ENCODE measurements at places on chromosomes 16 and 17.
A peak's percentile ranks its signal among the peaks of the same experiment; 100 is the strongest.

- DNase-seq: no peak
Observed at GRCh38 chr16:88370365-88370764, 12.4 kb upstream of the ZNF469 start.

- no peak for DNase-seq
Observed at GRCh38 chr16:81318711-81319110, 3.9 kb downstream of the GAN start.

DNA sequence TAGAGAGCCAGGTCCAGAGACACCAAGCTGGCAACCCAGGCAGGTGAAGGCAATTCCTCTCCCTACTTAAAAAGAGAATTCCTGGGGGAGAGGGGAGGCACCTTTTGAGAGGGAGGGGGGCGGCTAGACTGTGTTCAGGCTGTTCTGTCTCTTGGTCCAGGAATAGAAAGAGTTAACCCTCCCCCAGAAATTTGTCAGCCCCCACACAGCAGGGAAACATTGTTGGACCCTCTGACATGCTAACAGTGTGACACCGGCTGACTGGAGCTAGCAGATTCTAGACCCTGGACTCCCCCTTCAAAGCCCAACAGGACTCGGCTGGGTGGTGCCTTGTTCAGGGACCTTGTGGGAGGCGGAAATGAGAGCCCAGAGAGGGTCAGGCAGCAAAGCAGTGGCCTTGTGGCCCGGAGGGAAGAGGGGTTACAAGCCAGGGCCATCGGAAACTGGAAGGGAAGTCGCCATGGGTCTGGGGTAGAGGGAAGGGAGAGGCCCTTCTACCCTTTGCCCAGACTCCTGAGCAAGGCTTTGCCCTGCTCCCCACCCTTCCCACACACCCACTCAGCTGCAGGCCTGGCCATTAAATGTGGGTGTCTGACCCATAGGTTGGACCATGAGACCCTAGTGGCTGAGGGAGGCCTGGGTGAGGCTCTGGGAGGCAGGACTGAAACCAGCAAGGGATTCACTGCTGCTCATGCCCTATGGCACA is 44.6 kb downstream of the RAI1 start:
- no peak for DNase-seq

- peak; percentile 10 for DNase-seq
Observed at GRCh38 chr16:71846431-71846830, 655 bp downstream of the ATXN1L start.

DNA sequence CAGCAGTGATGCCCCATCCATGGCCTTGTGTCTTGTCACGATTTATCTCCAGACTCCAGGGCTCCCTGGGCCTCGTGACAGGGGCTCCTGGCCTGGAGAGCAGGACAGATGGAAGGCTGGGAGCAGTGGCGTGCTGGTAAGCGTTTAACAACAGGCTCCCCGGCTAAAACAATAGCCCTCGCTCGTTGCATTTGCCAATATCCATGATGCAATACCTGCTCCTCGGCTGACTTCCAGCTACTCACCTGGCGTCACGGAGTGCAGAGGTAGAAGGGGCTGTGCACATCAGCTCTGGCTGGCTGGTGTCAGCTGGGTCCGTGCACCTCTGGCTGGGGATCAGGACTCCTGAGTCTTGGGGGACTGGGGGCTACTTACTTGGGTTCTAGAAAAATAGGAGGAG is 1.5 kb upstream of the BICDL2 start:
- no peak for DNase-seq

- DNase-seq: no peak
Observed at GRCh38 chr16:81896902-81897301, 114.4 kb downstream of the SDR42E1 start.

DNA sequence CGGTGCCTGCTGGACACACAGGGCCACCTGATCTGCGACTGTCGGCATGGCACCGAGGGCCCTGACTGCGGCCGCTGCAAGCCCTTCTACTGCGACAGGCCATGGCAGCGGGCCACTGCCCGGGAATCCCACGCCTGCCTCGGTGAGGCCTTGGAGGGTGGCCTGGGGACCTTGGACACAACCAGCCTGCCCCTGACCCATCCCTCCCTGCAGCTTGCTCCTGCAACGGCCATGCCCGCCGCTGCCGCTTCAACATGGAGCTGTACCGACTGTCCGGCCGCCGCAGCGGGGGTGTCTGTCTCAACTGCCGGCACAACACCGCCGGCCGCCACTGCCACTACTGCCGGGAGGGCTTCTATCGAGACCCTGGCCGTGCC is 1.4 kb downstream of the NTN3 start:
- no peak for DNase-seq

DNA sequence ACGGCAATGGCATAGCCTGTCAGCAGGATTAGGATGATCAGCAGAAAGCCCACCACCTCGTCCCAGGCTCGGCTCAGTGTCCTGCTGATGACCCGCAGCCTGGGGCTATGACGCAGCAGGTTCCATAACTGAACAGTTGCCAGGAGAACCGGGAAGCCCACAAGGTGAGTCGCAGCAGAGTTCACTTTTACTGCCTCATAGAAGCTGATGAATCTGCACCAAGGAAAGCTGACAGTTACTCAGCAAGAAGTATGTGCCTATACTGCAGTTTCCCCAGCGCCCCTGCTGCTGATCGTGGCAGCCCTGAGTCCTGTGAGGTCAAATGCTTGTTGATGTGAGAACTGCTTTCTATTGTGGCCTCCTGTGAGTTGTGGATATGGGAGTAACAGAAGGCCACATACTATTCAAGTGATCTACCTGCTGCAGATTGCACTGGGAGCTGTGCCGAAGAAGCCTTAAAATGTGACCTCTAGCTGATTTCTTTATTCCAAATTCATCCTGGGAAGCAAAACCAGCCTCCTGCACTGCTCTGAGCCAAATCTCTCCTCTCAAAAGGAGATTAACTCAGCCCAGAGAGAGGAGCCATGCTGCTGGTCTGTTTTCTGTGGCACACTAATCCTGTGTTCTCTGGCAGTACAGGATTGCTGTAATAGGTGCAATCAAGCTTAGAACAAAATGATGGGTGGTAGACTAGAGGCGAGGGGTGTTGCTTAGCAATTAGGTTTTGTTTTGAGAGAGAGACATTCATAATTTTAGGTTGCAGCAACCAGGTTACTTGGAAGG is 38.8 kb downstream of the IST1 start:
- DNase-seq: no peak

DNA sequence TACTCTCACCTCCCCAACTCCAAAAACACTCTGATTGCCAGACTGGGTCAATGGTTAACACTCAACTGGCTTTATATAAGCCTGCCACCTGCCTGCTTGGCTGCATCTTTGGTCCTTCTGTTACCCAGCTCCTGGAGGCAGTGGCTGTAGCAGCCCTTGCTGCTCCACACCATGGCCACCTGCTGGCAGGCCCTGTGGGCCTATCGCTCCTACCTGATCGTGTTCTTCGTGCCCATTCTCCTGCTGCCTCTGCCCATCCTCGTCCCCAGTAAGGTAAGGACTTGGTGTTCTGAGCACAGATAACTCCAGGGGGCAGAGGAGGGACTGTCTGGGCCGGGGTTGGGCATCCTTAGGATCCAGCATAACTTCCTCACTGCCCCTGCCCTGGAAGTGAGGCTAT is at the start of gene SLC13A2:
Gene SLC13A2 (plus strand): TSS at position 103 of the 400 bp plus-strand sequence. CDS start 69 bp downstream, at position 172.
- DNase-seq: no peak

- DNase-seq: no peak
Observed at GRCh38 chr16:30867747-30868146, 26.1 kb downstream of the BCL7C start.

DNA sequence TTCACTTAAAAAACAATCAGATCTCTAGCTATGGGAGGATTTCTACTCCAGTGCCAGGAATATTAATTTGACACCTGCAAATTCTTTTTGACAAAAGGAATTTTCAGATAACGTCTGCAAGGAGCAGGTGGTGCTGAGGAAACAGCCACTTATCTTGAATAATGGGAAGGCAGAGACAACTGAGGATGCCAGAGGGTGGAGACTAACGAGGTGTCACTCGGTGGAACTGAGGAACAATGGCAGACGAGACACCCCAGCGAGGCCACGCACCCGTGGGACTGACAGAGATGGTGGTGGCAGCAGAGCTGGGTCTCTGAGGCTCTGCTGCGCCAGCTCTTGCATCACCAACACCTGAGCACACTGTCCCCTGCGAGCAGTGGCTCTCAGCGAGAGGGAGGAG is 42.2 kb downstream of the VAC14 start:
- DNase-seq: no peak

DNA sequence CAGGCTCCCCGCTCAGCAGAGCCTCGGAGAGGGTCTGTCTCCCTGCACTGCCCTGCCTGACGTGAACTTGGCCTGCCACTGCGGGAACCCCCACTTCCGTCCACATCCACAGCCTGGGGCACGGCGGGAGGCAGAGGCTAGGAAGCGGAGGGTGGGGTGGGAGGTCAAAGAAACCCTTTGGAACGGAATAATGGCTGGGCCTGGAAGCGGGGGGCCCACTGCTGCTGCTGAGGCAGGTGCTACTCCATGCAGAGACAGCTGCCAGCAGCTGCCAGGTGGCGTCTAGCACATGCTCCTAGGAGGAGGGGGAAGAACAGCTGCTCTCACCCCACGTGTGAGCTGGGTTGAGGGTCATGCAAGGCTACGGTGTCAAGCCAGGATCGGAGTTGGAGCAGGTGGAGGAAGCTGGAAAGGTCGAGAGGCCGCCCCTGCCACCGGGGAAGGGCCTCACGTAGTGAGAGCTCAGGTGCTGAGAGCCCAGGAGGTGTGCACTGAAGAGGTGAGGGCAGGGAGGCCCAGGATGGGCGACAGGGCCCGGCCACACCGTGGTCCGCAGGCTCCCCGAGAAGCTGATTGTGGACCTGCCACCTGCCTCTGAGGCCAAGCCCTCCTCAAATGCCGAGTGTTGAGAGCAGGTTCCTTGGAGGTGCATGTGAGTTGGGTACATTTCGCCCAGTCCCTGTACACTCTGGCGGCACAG is 9.8 kb downstream of the FSCN2 start:
- DNase-seq: no peak

DNA sequence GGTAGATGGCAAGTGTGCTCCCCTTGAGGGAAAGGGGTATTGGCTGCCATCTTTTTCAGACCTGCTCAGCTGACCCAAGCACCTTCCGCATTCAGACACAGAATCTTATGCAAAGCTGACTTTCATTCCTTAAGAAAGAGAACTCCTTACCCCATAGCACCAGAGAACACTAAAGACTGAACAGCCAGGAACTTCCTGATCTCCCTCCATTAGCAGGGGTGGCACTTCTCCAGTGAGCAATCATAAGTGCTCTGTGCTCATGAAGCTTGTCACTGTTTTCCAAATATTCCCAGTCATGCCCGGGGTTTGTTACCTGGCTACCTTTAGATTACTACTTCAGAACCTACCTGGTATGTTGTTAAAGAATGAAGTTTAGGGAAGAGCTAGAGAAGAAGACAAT is 11.9 kb downstream of the HSD17B2 start:
- no peak for DNase-seq

- no peak for DNase-seq
Observed at GRCh38 chr17:66690166-66690565, 144.8 kb upstream of the CACNG5 start.

- no peak for DNase-seq
Observed at GRCh38 chr17:41736983-41737679, 2.7 kb upstream of the HAP1 start.

DNA sequence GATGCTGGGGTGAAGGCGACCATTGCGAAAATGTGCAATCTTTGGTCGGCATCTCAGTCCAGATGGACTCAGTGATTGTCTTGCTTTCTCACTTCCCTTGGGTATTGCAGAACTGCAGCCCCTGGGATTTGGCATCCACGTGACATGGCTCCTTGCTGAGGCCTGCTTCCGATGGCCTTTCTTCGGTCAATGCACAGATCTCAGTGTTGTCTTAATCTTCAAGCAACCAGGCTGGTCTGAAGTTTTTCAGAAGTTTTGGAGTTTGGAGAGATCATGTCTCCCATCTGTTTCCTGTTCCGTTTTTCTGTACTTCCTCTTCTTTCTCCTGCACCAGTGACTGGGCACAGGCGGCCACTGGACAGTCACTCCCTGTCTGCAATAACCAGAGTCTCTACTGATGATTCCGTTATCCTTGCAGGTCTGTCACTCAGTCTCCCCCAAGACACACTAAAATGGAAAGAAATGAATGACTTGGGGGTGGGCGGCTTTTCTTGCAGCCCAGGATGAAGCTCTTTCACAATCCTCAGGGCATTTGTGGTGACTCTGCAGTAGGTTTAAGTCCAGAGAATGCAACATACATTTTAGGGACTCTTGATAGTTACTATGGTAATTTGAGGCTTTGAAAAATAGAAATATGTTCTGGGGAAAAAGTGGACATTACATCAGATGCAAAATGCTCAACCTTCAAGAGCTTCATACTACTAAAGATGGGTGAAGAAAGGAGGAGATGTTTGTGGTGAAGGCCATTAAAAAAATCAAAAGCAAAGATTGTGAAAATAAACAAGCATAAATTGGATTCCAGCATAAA is 106.3 kb upstream of the ZFHX3 start:
- DNase-seq: peak; percentile 98

- no peak for DNase-seq
Observed at GRCh38 chr17:10871914-10872313, 34.0 kb upstream of the PIRT start.
